SHP77 (cell line): ENCODE measurements at places on chromosomes 3 and 15.
A peak's percentile ranks its signal among the peaks of the same experiment; 100 is the strongest.

- DNase-seq = no peak
Observed at GRCh38 chr15:94306700-94307650, 75.6 kb downstream of the MCTP2 start.

DNA sequence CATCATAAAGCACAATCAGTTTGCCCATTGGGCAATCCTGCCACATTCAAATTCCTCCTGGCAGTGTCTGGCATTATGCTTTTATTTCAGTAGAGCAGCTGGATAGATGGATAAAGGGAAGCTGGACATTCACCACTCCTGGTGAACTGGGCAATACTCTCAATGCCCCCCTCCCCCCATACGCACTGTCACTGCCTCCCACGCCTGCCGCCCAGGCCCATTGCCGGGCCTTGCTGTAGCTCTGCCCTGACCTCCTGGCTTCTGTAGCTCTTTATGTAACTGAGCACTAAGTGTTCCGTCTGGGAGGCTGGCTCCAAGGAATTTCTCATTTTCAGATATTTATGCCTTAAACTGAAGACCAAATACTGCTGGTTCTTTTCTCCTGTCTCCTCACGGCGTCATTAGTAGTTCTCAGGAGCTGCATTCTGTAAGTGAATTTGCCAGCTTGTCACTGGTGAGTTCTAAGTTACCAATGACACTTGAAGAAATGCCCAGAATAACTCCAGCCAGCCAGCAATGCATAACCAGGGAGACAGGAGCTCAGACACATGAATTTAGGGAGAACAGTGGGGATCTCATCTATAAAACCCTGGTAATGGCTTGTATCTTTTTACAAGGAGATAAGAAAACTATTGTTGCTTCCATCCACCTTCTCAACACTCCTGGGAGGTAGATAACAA is 25.5 kb upstream of the RASGRF1 start:
- DNase-seq = no peak

DNA sequence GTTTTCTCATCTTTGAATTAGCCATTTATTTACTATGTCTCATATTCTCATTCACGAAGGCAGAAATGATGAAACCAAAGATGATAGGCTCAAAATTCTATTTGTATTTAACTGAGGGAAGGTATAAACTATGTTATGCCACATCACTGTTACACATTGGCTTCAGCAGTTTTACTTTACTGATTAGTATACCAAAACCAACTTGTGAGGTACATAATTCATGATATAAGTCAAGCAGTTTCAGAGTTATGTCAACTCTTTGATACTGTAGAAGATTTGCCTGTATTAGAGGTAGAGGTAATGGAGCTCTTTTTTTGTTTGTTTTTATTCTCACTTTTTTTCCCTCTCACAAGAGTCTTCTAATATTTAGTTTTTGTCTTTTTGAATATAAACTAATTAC is 22.9 kb downstream of the CHMP2B start:
- no peak for DNase-seq

DNA sequence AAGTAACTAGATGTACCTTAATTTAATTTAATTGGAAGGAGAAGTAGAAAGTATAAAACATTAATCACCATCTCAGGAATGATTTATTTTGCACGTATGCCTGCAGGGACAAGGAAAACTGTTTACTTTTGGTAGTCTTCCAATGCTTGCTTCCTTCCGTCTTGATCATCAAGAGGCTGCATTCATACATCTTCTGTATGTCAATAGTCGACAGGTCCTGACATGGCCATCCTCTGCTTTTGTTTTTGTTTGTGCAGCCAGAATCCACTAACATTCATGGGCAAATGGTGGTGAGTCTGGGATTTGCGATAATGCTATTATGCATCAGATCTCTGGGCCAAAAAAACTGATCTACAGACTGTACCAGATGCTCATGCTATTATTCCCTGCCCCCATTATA is 56.6 kb upstream of the ZPLD1 start:
- no peak for DNase-seq

- DNase-seq = peak; percentile 12
Observed at GRCh38 chr3:179558742-179559364, 3.9 kb upstream of the ACTL6A start.

DNA sequence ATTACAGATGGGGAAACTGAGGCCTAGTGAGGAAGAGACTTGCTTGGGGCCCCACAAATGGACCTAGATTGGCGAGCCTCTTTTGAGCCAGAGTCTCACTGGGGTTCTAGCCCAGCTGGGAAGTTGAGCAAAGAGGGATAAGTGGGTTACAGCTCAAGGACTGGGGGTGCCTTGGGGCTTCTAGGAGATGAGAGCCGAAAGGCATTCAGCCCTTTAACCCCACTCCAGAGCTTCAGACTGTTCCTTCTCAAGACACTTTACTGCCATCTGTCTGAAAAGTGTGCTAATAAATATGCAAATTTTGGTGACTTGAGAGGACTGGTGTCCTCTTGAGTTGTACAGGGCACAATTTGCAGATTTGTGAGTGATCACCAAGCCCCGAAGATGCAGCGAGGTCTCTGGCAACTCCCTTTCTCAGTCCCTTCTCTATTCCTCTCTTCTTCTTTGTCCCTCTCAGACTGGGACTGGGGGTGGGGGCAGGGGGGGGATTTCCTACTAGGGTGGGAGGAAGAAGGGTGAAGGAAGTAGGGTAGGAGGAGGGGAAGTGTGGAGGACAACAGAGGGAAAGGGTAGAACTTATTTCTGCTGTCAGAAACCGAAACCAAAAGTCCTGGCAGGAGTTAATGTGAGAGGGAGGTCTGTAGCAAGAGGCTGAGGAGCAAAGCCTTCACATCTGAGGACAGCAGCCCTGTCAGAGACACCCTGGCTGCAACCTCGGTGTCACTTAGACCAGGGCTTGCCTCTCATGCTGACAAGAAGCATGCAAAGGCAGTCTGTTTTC is 16.2 kb upstream of the ANKDD1A start:
- no peak for DNase-seq

- DNase-seq = no peak
Observed at GRCh38 chr3:187958432-187959003, 195.4 kb upstream of the LPP start.
